ENCODE measurements at places on chromosomes 16 and 17. TPM values are rescaled to one million over a fixed set of nuclear protein-coding genes. Genes with fewer than 3 reads are reported as not detected.

CBX2 gene
- total RNA-seq = 0.94 TPM

ADAMTS18 gene
- total RNA-seq = under 0.01 TPM

MYH8 gene
- total RNA-seq = not detected

GRCh38 chr17:75722076-75722475, 817 bp downstream of the ITGB4 start:
- no peak for DNase-seq

GCGR gene
- total RNA-seq = not detected

GRCh38 chr16:46986896-46987295, 13.4 kb upstream of the DNAJA2 start:
- no peak for DNase-seq

- DNase-seq = no peak
Measured at GRCh38 chr16:930076-930475, 40.7 kb downstream of the LMF1 start.

GRCh38 chr17:66422186-66422585, 119.8 kb downstream of the PRKCA start:
- DNase-seq = peak; percentile 41

DNA sequence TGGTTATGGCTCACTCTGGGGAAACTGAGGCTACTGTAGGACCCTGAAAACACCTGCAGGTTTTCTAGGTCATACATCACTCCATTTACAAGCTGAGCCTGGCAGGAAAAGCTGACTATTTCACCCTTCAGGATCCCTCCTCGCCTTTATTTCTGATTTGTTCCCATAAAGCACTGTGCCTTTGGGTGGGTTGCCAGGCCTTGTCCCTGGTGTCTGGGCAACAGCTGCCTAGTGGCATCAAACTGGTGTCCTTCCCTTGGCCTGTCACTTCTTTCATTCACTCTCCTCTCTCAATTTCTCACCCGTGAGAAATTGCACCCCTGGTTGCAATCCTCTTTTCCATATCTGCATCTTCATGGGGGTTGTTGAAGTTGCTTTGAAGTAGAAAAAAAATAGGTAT, 1.6 kb downstream of the MYL4 start:
- DNase-seq = no peak

DNA sequence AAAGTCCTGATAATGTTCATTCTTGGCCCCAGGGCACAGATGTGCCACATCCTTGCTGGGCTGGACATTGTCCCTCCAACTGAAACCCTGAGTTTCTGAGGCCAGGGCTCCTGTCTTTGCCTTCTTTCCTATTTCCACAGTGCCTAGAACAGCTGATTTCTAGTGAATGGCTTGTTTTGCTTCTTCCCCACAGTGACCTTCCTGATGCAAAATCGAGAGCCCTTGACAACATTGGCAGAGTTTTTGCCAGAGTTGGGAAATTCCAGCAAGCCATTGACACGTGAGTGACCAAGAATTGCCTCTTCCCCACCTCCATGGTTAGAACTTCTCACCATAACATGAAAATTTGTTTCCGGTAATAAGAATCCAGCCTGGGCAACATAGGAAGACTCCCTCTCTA, 14.5 kb downstream of the ODAD4 start:
- no peak for DNase-seq

GRCh38 chr16:66227766-66228530, 138.5 kb upstream of the CDH5 start:
- DNase-seq = no peak

DNA sequence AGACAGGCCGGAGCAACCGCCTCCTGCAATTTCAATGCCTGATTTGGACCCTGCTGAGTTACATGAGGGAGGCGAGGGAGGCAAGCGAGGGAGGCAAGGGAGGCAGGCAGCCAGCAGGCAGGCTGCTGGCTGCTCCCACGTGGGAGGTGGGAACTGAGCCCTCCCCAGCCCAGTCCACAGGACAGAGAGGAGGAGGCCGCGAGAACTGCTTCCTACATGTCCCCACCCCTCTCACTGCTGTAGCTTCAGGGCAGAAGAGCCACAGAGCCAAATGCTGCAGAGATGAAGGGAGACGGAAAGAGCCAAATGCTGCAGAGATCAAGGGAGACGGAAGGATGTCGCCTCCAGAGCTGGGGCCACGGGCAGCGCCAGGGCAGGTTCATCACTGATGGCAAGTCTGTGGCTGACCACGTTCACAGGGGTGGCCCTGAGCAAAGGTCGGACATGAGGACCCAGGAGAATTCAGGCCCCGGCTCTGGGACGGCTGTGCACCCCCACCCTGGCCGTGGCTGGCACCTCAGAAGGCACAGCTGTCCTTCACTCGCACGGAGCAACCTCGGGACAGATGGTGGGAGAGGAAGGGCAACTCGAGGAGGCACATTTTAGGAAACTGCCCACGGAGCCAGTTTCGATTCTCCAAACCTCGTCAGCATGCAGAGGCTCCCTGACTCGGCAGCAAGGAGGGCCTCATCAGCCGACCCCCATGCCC, 21.5 kb downstream of the RPH3AL start:
- no peak for DNase-seq

- peak; percentile 68 for DNase-seq
Measured at GRCh38 chr17:39863918-39864746, at the start of gene IKZF3. TSS of gene IKZF3 (minus strand) at chr17:39864312. CDS start at chr17:39864126, 186 bp downstream.

NPIPA8 gene
- 23.2 TPM for total RNA-seq

GRCh38 chr16:58500430-58501241, 693 bp downstream of the NDRG4 start:
- DNase-seq = no peak

DNA sequence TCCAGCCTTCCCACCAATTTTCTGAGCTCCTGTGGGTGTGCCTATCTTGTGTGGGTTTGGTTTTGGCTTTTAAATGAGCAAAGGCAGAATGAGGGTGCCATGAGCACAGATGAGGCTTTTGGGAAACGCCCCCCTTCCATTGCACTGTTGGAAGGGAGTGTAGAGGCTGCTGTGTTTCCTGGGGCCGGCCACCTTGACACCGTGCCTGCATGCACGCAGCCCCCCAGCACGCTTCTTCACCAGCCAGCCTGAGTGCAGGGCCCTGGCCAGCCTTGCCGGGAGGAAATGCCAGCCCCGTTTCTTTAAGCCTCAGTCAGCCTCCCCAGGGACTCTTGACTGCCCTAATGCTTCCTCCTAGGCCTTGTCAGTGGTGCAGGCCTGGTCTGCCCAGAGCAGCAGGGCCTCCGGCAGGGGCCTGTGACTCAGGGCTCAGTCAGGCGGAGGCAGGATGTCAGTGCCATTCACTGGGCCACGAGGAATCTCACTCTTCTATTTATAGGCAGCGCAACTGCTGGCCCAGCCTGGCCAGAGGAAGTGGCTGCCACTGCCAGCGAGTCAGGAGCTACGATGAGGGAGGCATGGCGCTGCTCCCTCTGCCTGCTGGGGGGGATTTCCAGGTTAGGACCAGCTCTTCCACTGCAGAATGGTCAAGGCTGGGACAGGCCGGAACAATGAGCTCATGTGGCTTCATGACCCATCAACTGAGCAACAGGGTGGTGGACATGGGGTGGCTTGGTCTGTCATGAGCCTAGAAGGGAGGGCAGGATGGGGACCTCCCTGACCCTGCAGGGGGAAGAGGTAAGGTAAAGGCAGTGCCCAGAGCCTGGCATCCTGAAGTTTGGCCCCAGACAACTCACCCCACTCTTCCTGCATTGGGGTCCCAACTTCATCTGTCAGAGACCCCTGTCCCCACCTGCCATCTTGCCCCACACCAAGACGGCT, 205.2 kb downstream of the RAB11FIP4 start:
- peak; percentile 96 for DNase-seq

PLD2 gene
- total RNA-seq = 22.2 TPM

- no peak for DNase-seq
Measured at GRCh38 chr17:15031975-15032374, 233.2 kb downstream of the PMP22 start.

SLC5A11 gene
- total RNA-seq = not detected

- peak; percentile 17 for DNase-seq
Measured at GRCh38 chr17:36879027-36879426, 58.2 kb upstream of the LHX1 start.

NFATC3 gene
- 17.5 TPM for total RNA-seq

PRR35 gene
- not detected for total RNA-seq

DNA sequence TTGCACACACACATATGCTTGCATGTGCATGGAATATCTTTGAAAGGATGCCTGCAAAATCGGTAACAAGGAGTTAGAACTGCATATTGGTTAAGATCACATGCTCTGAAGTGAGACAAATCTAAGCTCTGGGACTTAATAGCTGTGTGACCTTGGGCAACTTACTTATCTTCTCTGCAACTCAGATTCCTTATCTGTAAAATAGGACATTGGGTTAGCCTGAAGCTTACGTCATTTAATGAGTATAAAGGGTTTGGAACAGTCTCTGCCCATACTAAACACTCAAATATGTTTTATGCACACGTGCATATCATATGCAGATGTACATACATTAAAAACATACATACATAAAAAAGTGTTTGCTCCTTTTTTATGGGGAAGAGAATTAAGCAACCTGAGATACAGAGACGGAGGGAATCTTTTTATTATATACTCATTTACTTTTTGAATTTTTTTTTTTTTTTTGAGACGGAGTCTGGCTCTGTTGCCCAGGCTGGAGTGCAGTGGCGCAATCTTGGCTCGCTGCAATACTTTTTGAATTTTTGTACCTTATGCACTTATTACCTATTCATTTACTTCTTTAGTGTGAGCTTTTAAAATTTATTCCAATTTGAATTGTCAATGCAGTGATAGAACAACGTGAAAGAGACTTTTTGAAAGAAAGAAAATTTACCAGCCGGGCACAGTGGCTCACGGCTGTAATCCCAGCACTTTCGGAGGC, 206.2 kb downstream of the CCDC182 start:
- DNase-seq = no peak

GRCh38 chr16:85553436-85554113, 59.5 kb upstream of the GSE1 start:
- peak; percentile 41 for DNase-seq

MSRB1 gene
- total RNA-seq = 22.0 TPM

SRR gene
- 15.8 TPM for total RNA-seq

- no peak for DNase-seq
Measured at GRCh38 chr17:79803997-79804855, 7.3 kb upstream of the CBX8 start.

DNA sequence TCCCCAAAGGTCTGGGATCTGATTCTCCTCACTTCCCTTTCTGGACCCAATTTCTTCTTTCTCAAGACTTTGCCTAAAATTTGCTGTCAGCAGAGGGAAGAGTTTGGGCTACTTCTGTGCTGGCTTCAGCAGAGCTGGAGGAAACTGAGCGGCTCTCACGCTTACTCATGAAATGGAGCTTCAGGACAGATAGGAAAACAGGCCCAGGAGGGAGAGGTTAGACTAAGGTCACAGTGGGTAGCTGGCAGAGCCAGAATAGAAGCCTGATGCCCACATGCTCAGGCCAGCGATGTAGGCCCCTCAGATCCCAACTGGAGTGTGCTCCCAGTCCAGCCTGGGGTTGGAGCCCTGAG, 593 bp downstream of the SLC38A7 start:
- DNase-seq = peak; percentile 15

DNA sequence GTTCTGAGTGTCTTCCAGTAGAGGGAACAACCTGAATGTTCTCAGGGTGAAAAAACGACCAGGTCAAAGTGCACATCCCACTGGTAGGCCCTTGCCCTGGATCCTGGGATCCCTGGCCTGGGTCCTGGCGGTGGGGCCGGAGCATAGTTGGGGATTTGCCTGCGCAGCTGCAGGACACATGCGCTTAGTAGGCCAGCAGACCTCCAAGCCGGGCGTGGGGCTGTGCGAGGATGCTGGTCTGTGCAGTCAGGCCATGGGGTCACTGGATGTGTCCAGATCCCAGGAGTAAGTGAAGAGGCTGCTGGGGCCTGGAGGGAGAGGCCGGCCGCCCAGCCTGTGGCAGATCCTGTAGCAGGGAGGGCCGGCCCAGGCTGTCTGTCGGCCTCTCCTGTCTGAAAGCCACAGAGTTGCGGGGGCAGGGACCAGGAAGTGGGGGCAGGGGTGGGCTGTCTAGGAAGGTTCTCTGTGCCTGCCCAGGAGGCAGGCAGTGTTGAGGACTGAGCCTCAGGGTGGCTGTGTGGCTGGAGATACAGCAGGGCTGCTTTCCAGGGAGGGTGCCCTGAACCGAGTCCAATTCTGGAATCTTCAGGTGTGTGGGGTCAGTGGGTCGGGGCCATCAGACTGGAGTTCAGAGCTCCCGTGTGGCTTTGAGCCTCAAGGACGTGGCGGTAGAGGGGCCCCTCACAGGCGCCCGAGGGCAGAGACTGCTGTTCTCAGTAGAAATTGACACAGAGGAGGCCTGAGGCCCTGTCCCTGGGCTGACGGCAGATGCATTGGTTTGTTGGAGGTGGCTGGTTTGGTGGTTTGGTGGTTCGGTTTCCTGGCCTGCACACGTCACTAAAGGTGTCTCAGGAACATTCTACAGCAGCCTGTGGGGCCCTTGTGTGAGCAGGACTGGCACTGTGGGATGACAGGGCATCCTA, 17.2 kb upstream of the NUDT16L1 start:
- no peak for DNase-seq

TEX14 gene
- under 0.01 TPM for total RNA-seq

HP gene
- not detected for total RNA-seq

DNA sequence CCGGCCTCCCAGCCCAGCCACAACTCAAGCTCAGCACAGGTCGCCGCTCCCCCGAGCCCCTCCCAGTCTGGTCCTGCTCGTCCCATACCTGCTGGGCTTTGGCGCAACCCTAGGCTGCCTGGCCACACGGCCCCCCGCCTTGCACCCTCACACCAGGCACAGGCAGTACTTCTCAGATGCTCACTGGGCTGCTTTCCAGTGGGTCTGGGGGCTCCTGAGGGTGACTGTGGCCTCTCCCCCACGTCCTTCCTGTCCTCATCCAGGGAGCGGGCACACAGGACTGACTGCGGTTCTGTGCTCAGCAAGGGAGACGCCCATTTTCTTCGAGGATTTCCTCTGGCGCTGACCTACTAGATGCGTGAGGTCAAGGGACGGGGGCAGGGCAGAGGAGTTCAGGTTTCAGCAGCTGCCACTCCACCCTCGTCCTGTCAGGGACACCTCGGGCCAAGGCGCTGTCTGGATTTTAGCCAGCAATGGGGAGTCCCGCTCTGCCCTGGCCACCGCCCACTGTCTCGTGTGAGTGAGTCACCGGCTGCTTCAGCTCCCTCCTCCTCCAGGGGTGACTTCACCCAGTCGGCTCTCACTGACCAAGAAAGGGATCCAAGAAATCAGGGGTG, 115.8 kb downstream of the NPIPB11 start:
- peak; percentile 96 for DNase-seq

PMP22 gene
- total RNA-seq = 61.5 TPM

DNA sequence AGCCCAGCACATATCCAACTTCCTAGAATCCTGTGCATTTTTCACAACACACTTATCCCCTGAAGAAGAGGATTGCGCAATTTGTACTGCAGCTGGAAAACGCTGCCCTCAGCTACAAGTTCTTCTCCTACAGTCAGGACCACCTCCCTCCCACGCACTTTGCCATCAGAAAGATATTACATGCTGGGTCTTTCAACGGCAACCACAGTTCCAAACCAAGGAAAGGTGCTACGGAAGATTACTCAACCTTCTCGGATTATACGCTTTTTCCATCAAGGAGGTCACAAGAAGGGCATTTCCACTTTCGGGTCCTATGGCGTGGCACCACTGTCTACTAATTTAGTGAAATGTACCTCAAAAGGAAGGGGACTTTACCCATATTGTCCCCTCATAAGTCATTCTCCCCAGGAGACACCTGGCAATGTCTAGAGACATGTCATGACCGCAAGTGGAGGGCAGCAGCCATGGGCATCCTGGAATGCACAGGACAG, 35.2 kb downstream of the USP7 start:
- DNase-seq = no peak

GRCh38 chr17:44439168-44439567, 49.7 kb upstream of the ITGA2B start:
- DNase-seq = no peak

GRCh38 chr17:80873307-80873951, 118.2 kb upstream of the CHMP6 start:
- DNase-seq = peak; percentile 47

Data from mammary epithelial cell (primary cell).